Activated CD4-positive, alpha-beta T cell treated with anti-CD3 and anti-CD28 coated beads for 1 hour (primary cell): ENCODE measurements at places on chromosomes 12 and 14.
A peak's percentile ranks its signal among the peaks of the same experiment; 100 is the strongest.

- no peak for DNase-seq
Measured at GRCh38 chr12:113221997-113222729, 899 bp downstream of the TPCN1 start.

DNA sequence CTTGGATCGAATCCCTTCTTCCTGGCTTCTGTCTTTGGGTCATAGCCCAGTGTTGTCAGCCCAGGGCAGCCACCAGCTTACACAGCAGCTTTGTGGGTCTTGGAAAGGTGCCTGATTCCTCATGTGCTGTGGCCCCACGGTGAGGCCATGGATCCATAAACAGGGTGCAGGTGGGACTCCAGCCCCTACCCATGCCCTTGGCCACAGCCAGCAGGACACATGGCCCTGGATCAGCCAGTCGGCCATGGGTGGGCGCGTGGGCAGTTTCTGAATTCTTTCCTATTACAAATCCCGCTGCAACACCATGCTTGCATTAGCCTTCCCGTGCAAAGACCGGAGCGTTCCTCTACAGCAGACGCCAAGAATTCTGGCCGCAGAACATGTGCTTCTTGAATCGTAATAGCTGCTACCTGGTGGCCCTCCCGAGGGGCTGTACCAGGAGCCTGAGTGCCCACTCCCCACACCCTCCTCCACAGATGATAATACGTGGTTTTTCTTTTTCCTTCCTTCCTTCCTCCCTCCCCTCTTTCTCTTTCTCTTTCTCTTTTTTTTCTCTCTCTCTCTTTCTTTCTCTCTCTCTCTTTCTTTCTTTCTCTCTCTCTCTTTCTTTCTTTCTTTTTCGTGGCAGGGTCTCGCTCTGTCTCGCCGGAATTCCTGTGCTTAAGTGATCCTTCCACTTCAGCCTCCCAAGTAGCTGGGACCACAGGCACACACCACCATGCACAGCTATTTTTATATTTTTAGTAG is 2.9 kb upstream of the MMP17 start:
- DNase-seq: no peak

DNA sequence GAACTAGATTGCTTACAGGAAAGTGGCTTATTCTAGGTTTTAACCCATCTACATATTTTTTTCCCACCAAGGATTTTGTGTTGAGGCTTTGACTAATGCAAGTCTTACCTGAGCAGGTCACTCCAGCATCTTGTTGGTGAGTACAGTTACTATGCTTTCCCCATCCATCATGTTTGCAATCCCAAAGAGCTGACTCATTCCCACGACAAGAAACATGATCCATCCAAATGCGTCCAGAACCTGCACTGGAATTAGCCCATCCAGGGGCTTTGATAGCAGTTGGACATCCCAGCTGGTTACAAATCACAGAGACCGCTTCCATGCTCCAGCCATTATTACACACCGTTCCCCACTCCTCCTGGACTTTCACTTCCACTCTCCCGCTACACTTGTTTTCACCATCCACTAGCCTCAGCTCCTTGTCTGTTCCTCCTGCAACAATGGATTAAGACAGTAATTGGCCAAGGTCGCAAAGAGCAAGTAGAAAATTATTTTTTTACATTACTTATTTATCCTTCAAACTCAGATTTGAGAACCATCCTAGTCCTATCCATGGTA is 2.5 kb downstream of the CD163 start:
- no peak for DNase-seq

- DNase-seq: no peak
Measured at GRCh38 chr12:59041241-59042121, 121.2 kb upstream of the LRIG3 start.

DNA sequence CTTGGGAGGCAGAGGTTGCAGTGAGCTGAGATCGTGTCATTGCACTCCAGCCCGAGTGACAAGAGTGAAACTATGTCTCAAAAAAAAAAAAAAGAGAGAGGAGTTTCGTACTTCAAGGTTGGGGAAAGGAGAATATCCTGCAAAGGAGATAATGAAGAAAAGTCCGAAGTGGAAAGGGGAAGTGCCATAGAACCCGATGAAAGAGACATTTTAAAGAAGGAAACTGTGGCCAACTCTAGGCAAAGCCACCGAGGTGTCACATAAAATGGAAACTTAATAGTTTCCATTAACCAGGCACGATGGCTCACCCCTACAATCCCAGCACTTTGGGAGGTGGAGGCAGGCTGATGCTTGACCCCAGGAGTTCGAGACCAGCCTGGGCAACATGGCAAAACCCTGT is 15.0 kb upstream of the LTBP2 start:
- no peak for DNase-seq

- DNase-seq: no peak
Measured at GRCh38 chr12:108683906-108684556, 47.3 kb downstream of the CORO1C start.

DNA sequence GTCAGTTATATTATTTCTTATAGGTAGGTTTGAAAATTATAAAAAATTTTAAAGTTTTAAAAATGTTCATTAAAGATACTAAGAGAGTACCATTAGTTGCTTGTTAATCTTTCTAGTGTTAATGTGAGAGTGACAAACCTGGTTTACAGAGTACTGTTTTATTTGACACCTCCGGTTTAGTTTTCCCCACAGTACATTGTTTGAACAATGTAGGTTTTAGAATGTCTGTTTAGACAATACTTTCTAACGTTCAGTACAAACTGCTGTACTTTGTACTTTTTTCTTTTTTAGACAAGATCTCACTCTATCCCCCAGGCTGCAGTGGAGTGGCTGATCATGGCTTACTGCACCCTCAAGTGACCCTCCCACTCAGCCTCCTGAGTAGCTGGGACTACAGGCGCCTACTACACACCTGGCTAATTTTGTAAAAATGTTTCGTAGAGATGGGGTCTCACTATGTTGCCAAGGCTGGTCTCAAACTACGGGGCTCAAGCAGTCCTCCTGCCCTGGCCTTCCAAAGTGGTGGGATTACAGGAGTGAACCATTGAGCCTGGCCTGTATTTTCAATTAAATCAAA is 3.2 kb downstream of the BICDL1 start:
- DNase-seq: no peak

DNA sequence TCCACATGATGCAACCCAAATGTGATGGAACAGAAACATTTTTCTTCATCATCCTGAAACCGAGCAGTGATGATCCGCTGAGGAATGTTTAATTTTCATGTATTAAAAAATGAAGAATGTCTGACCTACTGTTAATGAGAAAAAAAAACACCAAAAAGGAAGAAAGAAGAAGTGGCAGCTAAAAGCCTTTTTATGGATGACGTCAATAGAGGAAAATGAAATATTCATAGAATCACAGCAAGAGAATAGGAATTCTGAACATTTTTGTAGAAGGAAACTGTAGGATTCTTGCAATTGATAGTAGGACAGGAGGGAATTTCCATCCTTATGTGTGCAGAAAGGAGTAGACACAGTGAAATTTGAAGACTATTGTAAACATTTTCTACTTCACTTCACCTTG is 112.9 kb downstream of the PRKCH start:
- no peak for DNase-seq

DNA sequence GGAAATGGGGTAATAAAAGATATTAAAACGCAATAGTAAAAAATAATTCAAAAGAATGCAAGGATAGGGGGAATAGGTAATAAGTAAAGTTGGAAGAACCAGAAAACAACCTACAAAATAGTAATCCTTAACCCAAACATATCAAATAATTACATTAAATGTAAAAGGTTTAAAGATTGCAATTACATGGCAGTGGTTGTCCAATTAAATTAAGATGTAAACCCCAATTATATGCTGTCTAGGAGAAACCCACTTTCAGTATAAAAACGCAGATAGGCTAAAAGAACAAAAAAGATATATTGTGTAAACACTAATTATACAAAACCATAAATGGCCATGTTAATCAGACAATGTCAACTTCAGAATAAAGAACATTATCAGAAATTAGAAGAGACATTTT is 247.3 kb downstream of the SLC25A21 start:
- DNase-seq: no peak

GRCh38 chr12:31499567-31499966 is 91.4 kb downstream of the DENND5B start:
- no peak for DNase-seq

DNA sequence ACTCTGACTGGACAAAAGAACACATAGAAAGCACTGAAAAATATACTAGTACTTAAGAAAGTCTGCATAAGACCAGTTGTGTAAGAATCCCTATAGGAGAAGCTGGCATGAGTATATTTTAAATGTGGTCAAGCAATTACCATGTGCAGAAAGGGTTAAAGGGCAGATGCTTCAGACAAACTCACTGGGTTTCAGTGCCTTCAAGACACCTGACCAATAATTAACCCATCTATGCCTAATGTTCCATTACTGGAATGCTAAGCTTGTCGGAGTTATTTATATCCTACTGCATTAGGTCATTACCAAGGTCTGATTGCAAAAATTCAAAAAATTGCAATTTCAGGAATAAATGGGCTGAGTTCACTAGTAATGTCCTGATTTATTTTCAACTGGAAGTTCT is 41.3 kb downstream of the HNRNPC start:
- no peak for DNase-seq

GRCh38 chr14:47843236-47843635 is 167.8 kb upstream of the MDGA2 start:
- no peak for DNase-seq

- no peak for DNase-seq
Measured at GRCh38 chr14:94237046-94237445, 56.0 kb downstream of the SERPINA10 start.

DNA sequence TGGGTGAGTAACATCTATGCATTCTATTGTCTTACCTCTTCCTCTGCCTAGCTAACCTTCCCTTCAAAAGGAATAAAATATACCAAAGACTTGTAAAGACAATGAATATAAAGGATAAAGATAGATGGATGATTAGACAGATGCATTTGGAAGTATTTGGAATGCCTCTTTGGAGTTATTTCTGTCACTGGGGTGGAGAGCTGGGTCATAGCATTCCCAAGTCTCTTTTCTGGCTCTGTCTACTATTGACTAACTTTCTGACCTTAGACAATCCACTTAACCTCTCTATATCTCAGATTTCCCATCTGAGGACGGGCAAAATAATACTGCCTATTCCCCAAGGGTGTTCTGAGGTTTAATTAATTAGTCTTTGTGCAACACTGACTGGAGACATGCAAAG is 517.4 kb downstream of the DIO2 start:
- DNase-seq: no peak

- DNase-seq: no peak
Measured at GRCh38 chr12:32918890-32919801, 22.6 kb upstream of the PKP2 start.

DNA sequence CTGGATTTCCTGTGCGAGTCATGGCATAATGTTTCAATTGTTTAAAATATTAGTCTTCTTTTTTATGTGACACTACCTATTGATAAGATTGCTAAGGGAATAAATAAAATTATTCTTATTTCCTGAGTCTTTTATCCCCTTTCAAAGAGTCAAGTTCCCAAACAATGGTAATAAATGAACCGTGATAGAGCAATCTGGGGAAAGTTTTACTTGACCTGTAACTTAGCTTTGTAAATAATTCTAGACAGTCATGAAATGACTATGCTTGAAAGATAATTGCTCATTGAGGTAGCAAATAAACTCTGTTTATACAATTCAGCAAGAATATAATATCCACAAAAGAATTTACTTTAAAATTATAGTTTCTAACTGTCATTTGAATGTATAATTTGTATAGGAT is 82.1 kb downstream of the TSPAN8 start:
- no peak for DNase-seq

DNA sequence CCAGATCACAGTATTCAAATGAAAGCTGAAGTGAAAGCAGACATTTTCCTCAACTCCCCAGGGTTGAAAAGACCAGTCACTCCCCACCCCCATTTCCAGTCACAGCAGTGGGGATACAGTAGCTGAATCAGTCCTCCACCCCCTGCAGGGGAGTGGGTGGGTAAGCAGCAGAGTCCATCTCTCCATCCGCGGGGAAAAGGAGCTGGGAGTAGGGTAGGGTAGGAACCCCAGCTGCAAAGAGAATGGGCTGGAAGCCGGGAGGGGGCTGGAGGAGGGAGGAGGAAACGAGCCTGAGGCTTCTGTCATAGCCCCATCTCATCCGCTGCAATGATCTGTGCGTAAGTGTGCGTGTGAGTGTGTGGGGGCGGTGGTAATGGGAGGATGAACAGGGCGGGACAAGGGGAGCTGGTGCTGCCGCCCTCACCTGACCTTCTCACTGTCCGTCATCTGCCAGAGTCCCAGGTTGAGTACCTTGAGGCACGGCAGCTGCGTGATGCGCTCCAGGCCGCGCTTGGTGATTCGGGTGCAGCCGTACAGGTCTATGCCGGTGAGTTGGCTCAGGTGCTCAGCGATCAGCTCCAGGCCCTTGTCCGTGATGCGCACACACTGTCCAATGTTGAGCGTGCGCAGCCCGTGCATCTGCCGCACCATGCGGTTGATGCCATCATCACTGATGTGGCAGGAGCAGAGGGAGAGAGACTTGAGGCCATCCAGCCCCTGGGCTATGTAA is 1.8 kb downstream of the FBXL14 start:
- DNase-seq: peak; percentile 39

- no peak for DNase-seq
Measured at GRCh38 chr14:102279282-102279681, 25.7 kb downstream of the MOK start.

- peak; percentile 38 for DNase-seq
Measured at GRCh38 chr14:106845286-106846087, 1319.1 kb downstream of the TMEM121 start.

GRCh38 chr14:59199205-59199604 is 10.7 kb downstream of the DAAM1 start:
- no peak for DNase-seq

DNA sequence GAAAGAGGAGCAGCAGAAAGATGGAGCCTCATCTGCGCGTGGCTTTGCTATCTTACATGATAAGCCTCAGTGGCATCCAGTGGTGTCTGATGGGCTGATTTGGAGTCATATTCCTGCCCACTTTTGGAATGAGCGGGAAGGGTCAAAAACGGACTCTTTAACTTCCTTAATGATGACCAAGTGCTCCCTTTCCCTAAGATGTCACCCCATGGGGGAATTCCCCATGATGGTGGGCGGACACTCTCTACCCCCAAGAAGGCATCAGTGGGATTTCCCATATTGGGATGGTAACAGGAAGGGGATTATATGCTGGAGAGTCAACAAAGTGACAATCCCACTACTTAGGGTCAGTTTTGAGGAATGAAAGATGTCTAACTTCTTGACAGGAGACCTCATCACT is 110.9 kb downstream of the GPATCH2L start:
- DNase-seq: no peak
